ENCODE measurements at places on chromosomes 6 and 20. TPM values are rescaled to one million over a fixed set of nuclear protein-coding genes. Genes with fewer than 3 reads are reported as not detected.

FOXF2 gene
- not detected for total RNA-seq

RPP40 gene
- total RNA-seq, result 2.1 TPM

RIMS4 gene
- not detected for total RNA-seq

SLC16A10 gene
- 1.4 TPM for total RNA-seq

CDC25B gene
- total RNA-seq, result 452 TPM

NPEPL1 gene
- total RNA-seq, result 30.7 TPM

ACAT2 gene
- 98.0 TPM for total RNA-seq

C20orf202 gene
- total RNA-seq, result not detected

TSPO2 gene
- not detected for total RNA-seq

GNMT gene
- total RNA-seq, result 0.60 TPM

OTOR gene
- not detected for total RNA-seq

FGD2 gene
- 4.9 TPM for total RNA-seq

CAP2 gene
- total RNA-seq, result not detected

ANGPT4 gene
- not detected for total RNA-seq

CDH26 gene
- 0.86 TPM for total RNA-seq

AVP gene
- total RNA-seq, result not detected

AMD1 gene
- total RNA-seq, result 73.2 TPM

CD83 gene
- 6.4 TPM for total RNA-seq

BPIFA1 gene
- not detected for total RNA-seq

ATXN1 gene
- total RNA-seq, result 83.1 TPM

C6orf141 gene
- total RNA-seq, result 0.48 TPM

DOK5 gene
- not detected for total RNA-seq

OOEP gene
- 0.33 TPM for total RNA-seq

FOXO3 gene
- total RNA-seq, result 19.1 TPM

HSPA1A gene
- 151 TPM for total RNA-seq

PKHD1 gene
- total RNA-seq, result not detected

EBF4 gene
- 2.7 TPM for total RNA-seq

SYCP2L gene
- not detected for total RNA-seq

OR2H1 gene
- not detected for total RNA-seq

SLCO4A1 gene
- 51.7 TPM for total RNA-seq

METTL24 gene
- total RNA-seq, result not detected

ELOVL5 gene
- 162 TPM for total RNA-seq

RBM24 gene
- not detected for total RNA-seq

HLA-DOA gene
- 3.4 TPM for total RNA-seq

SOX4 gene
- 0.20 TPM for total RNA-seq

BPI gene
- not detected for total RNA-seq

BPIFB1 gene
- not detected for total RNA-seq

ADGRF5 gene
- not detected for total RNA-seq

VSX1 gene
- not detected for total RNA-seq

FAM83B gene
- not detected for total RNA-seq

CLDN20 gene
- total RNA-seq, result not detected

SPATS1 gene
- total RNA-seq, result not detected

C6orf52 gene
- total RNA-seq, result 0.88 TPM

ID4 gene
- not detected for total RNA-seq

Measured in activated CD4-positive, alpha-beta memory T cell treated with anti-CD3 and anti-CD28 coated beads, Interleukin-2, amount 10 ng/mL, durations not matched to agents 7 days and 5 days (primary cell).